ENCODE measurements at places on chromosomes 4 and X.
A peak's percentile ranks its signal among the peaks of the same experiment; 100 is the strongest.

- DNase-seq, result no peak
Measured at GRCh38 chr4:5033281-5033841, 14.1 kb upstream of the CYTL1 start.

GRCh38 chrX:153474718-153475117, 4.3 kb upstream of the HAUS7 start:
- DNase-seq, result peak; percentile 73

GRCh38 chr4:141977433-141977832, 341.1 kb downstream of the IL15 start:
- no peak for DNase-seq

GRCh38 chr4:142556048-142556447, 290.1 kb downstream of the INPP4B start:
- DNase-seq, result no peak

GRCh38 chr4:25144870-25145481, 15.3 kb downstream of the SEPSECS start:
- peak; percentile 26 for DNase-seq

GRCh38 chr4:5019274-5019673, at the start of gene CYTL1:
Gene CYTL1 (minus strand): TSS chr4:5019458. CDS start chr4:5019445, 13 bp downstream.
- no peak for DNase-seq

DNA sequence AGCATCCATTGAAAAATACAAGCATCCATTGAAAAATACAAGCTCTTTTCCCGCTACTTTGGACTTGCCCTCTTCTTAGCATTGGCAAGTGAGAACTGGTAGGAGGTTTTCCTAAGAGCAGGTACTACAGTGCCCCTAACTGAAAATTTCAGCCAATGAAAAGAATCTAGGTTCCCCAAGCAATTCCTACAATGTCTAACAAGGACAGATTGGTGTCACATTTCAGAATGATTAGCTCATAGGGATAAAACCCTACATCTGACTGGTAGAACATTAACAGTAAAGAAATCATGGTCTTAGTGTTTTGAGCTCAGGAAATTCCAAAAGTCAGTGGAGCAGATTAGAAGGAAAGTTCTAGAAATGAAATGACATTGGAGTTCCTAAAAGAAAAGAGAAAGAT, 68.6 kb upstream of the QRFPR start:
- no peak for DNase-seq

DNA sequence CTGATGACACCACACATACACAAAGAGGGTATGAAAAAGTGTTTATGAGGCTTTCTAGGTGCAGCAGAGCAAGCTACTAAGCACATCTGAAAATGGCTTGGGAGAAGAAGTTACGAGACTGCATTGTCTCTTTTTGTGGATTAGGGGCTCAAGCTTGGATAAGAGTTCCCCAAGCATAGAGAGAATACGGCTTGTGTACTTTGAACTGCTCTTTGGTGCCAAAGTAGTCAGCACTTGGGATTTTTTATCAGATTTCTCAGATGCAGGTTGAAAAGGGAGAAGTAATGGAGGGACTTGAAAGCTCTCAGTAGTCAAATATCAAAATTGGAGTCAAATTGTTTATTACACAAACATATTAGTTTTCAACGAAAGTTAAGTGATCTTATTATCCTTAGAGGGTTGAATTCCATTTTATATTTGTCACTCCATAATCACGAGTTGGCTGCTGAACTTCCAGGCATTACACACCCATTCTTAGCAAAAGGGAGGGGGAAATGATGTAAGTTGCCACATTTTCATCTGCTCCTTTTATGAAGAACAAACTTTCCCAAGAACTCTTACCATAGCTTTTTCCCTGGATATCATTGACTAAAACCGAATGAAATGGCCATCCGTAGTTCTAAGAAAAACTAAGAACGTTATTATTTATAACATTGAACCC, 1904.9 kb downstream of the PCDH7 start:
- no peak for DNase-seq

DNA sequence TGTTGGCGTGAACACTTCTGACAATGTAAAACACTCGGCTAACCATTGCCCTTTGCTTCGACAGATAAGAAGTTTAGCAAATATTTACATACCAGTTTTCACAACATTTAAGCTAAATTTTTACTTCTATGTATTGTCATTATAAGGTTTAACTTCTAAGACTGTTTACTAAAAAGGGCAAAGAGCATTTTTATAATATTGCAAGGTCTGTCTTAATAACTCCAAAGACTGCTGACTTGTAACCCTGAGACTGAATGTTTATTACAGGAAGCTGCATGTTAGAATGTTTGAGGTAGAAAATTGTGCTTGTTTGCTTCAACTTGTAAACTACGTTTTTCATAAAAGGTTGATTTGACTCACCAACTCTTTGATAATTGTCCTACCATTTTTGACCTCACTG, 213.2 kb upstream of the RPS6KA3 start:
- DNase-seq, result no peak

DNA sequence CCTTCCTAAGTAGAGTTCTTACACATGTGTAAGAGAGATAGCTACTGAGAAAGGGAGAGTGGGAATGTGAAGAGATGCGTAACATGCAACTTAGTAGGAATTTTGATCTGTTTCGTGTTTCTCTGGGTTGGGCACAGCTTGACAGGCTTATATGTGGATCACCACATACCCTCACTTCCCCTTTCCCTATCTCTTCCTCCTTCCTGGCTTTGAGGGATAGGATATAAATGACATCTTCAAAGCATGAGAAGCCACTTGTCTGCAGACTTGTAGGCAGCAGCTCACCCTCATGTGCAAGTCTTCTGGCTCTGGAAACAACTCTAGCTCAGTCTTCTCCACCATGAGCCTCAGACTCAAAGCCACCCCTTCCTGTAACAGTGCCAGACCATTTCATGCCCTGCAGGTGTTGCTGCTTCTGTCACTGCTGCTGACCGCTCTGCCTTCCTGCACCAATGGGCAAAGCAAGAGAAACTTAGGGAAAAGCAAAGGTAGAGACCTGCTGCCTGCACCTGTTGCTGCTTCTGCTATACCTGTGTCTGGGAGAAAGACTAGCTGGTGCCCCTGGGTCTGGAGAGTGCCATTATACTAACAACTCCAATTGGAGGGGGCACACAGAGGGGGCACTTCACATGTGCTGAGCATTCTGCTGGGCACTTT, 5.4 kb upstream of the PF4V1 start:
- DNase-seq, result no peak

- DNase-seq, result peak; percentile 51
Measured at GRCh38 chrX:153582896-153583295, 16.0 kb downstream of the CCNQ start.

DNA sequence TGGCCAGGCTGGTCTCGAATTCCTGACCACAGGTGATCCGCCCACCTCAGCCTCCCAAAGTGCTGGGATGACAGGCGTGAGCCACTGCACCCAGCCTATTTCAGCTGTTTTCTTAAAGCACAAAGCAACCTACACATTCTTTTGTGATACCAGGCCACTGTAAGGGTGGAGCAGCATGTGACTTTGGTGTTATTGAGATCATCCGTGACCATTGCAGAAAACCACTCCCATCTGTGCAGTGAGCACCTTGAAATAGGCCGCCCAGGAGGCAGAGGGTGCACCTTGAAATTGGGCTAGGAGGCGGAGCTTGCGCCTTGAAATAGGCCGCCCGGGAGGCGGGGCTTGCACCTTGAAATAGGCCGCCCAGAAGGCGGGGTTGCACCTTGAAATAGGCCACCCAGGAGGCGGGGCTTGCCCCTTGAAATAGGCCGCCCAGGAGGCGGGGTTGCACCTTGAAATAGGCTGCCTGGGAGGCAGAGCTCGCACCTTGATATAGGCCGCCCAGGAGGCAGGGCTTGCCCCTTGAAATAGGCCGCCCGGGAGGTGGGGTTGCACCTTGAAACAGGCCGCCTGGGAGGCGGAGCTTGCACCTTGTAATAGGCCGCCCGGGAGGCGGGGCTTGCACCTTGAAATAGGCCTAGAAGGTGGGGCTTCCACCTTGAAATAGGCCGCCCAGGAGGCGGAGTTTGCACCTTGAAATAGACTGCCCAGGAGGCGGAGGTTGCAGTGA, 9.0 kb upstream of the SLC25A6 start:
- DNase-seq, result peak; percentile 57

GRCh38 chrX:2320580-2321327, 180.0 kb downstream of the DHRSX start:
- no peak for DNase-seq

- no peak for DNase-seq
Measured at GRCh38 chr4:95124906-95125504, 367.2 kb downstream of the BMPR1B start.

GRCh38 chr4:189060104-189060503, 880.6 kb upstream of the FRG1 start:
- DNase-seq, result no peak

GRCh38 chrX:15797707-15798106, 7.4 kb downstream of the ZRSR2 start:
- DNase-seq, result no peak

- DNase-seq, result no peak
Measured at GRCh38 chr4:81221303-81222081, 6.5 kb upstream of the PRKG2 start.

GRCh38 chrX:84362184-84362838, 139.9 kb downstream of the HDX start:
- no peak for DNase-seq

DNA sequence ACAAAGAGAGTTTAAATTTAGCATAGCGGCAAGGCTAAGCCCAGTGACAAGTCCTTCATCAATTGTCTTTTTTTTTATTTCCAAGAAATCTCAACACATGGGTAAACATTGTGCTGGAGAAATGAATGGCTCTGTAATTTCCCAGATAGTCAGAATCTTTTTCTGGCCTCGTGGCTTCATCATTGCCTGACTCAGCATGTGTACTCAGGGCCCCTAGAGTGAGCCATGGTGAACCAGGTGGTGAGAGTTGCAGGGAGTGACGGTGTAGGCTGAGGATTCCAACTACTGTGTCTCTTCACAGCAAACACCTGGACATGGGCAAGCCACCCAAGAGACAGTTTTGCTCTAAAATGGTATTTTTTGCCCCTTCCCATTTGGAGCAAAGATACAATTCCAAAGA, 43.1 kb upstream of the UCP1 start:
- DNase-seq, result no peak

- DNase-seq, result no peak
Measured at GRCh38 chr4:119512398-119512797, 116.2 kb downstream of the PDE5A start.

GRCh38 chr4:104722467-104722866, 227.8 kb upstream of the CXXC4 start:
- DNase-seq, result no peak

DNA sequence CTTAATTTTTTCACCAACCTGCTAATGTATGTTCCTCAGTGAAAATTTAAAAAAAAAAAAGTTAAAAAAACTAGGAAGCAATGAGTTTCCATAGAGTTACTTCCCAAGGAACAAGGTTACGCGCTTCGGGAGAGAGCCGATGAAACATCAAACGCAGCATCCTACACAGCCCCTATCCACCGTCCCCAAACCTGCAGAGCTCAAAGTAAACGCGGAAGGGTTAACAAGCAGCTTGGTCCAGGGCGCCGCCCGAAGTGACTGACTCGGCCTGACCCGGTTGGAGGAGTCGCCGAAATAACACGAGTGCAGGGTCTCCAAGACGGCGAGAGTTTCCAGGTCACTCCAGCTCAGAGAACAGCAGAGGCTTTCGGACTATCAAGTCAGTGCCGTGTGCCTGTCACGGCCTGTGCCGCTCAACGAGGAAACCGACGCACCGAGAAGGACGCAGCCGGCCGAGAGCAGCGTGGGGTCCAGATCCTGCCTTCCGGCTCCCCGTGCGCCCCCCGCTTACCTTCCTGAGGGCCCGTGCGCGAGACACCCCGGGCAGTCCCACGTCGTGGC, 512 bp downstream of the NOP14 start:
- DNase-seq, result peak; percentile 45
